ENCODE measurements at places on chromosomes 3 and 15.

DNA sequence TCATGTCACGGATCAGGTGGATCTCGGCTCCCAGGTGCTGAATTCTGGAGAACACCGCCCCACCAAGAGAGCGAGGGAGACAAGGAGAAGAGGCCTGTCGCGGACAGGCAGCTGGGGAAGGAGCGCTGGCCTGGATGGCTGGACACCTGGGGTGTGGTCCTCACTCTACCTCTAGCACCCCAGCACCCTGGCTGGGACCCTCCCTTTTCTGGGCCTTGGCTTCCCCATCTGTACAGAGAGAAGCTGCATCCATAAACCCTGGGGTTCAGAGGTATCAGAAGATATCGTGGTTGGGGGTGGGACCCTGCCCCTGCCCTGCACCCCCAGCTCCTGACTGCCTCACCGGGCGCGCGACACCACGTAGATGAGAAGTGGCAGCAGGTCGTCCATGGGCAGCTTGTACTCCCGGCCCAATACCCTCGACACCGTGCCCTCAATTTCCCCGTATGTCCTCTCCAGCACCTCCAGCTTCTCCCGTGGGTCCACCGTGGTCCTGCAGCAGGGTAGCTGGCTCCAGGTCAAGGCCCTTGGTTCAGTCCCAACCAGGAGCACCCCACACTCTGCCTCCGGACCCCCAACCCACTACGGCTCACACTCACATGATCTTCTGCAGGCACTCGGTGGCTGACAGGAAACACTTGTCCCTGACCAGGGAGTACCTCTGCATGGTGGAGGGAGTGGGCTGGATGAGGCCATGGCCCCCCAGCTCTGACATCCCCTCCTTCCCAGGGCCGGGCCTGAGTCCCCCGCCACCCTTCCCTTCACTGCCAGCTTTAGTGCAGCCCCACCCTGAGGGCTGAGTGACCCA is 21.7 kb downstream of the ALS2CL start:
- no peak for DNase-seq

GRCh38 chr3:24199775-24200247 is 254.7 kb downstream of the NR1D2 start:
- no peak for DNase-seq

DNA sequence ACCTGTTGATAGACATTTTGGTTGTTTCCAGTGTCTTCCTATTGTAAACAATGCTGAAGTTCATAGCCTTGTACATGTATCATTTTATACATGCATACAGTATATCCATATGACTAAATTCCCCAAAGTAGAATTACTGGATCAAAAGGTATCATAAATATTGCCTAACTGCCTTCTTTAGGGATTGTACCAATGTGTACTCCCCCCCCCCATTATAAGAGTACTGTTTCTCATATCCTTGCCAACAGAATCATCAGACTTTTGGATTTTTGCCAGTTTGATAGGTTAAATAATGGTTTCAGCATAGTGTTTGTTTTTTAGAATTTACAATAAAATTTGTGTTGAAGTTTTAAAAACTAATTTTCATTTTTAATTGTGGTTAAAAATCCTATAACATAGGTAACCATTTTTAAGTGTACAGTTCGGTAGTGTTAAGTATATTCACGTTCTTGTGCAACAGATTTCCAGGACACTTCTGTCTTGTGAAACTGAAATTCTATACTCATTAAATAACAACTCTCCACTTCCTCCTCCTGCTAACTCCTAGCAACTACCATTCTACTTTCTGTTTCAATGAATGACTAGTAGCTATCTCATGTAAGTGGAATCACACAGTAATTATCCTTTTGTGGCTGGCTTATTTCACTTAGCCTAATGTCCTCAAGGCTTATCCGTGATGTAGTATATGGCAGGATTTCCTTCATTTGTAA is 30.8 kb upstream of the MAP3K13 start:
- no peak for DNase-seq

DNA sequence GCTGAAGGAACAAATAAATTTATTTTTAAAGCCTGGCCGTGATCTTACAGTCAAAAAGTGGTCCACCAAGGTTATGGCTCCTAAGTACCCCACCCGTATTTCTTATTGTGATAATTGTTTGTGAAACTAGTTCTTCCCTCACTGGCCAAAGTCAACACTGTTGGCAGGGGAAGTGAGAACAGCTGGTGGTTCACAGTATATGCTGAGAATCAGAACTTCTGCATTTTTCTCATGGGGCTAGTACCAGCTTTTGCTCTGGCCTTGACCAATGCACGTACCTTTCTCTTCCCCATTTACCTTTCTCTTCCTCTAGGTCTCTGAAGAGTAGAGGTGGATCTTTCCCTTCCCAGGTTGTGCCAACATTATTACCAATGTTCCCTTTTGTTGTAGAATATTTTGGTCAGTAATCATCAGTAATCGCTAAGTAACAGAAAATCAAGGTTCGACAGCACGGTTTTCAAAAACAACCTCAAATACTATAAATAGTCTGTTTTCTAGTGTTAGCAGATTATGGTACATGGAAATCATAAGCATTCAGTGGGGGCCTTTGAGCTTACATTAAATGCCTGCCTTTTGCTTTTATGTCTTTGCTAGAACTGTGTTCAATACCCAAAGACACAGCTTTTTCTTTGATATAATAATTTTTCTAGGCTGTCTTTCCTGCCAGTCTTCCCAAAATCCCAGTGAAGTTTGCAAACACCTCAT is 268.0 kb downstream of the LPP start:
- DNase-seq, result no peak

DNA sequence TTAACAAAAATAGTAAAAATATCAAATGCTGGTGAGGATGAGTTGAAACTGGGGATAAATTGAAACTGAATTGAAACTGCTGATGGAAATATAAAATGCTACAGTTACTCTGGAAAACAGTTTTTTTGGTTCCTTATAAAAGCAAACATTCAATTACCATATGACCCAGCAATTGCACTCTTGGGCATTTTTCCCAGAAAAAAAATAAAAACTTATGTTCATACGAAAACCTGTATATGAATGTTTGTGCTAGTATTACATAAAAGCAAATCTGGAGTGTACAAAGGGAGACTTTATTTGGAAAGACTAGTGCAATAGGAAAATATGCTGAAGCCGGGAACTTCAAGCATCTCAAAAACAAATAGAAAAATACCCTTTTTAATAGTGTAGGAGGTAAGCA is 857.9 kb upstream of the CADM2 start:
- no peak for DNase-seq
